ENCODE measurements at places on chromosomes 5 and 9. TPM values are rescaled to one million over a fixed set of nuclear protein-coding genes. Genes with fewer than 3 reads are reported as not detected.

The GABRA6 gene
- total RNA-seq: not detected

The IFNA13 gene
- not detected for total RNA-seq

The PFN3 gene
- not detected for total RNA-seq

The STK32A gene
- total RNA-seq: 29.5 TPM

The ELOVL7 gene
- 42.7 TPM for total RNA-seq

The TPPP gene
- 0.38 TPM for total RNA-seq

The TRAF1 gene
- total RNA-seq: 1.5 TPM

GRCh38 chr9:21078702-21079101 lies 960 bp upstream of the IFNB1 start:
- no peaks in the 10 kb centered on the region for H3K27me3 ChIP-seq
- no peak for DNase-seq
- H3K36me3 ChIP-seq: no peaks in the 10 kb centered on the region
- no peaks in the 10 kb centered on the region for H3K4me1 ChIP-seq

GRCh38 chr5:172716796-172717313 lies 54.1 kb downstream of the DUSP1 start:
- peak overlapping the region; percentile 40 for H3K27ac ChIP-seq
- peak; percentile 91 for DNase-seq
- H3K27me3 ChIP-seq: peaks cover 14% of the 10 kb centered on the region
- H3K36me3 ChIP-seq: peaks cover 6% of the 10 kb centered on the region
- H3K4me3 ChIP-seq: no peak overlapping the region

DNA sequence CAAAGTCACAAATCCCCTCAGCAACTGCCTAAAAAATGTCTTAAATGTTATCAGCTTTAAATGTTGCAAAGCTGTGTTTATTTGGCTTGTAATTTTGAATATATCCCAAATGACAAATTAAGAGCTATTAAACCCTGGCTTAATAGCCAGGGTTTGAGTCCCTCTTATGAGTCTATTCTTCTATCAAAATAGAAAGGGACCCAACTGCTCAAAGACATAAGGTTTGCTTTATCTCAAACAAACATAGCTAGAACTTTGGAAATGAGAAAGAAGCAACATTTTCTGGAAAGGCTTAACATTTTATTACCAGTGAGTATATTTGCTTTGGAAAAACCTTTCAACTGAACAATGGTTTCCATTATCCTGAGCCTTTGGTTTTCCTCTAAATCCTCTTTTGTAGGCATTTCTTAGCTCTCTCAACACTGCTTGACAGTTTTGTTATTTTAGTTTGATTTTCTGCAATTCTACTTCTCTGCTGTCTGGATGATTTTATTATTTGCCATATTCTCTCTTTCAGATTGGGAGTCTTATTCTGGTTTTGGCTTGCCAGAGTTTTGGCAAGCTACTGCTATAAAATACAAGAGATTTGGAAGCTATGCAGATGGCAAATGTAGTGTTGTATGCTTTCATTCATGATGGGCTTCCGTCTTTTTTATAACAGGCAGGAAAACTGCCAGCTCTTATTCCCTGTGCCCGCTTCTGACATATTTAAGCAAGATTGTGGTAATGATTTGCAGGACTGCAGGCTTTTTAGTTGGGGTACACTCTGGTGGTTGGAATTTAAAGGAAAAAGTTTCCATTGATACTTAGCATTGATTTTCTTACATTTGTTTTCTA lies 734.9 kb downstream of the DTWD2 start:
- H3K27me3 ChIP-seq: no peaks in the 10 kb centered on the region
- no peak for DNase-seq

DNA sequence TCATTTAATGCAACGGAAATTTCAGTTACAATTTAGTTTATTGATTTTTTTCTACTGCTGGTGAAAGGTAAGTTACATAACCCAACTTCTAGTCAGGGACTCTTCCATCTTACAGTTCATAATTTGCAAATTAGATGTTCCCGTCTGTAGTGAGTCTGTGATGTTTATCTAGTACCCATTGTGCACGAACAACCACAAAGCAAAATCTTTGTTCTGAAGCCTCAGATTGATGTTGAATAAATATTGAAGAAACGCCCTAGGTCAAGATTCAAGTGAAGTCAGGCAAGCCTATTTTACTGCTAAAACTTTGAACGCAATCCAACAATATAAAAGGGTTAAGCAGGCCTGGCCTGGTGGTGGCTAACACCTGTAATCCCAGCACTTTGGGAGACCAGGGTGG lies 43.1 kb downstream of the BASP1 start:
- H3K36me3 ChIP-seq: no peaks in the 10 kb centered on the region
- no peak for DNase-seq
- H3K27ac ChIP-seq: no peak overlapping the region
- peaks cover 57% of the 10 kb centered on the region for H3K27me3 ChIP-seq

GRCh38 chr9:81499021-81499454 lies 190.3 kb downstream of the TLE1 start:
- H3K27me3 ChIP-seq: no peaks in the 10 kb centered on the region
- H3K4me1 ChIP-seq: no peaks in the 10 kb centered on the region
- no peak overlapping the region for H3K27ac ChIP-seq

DNA sequence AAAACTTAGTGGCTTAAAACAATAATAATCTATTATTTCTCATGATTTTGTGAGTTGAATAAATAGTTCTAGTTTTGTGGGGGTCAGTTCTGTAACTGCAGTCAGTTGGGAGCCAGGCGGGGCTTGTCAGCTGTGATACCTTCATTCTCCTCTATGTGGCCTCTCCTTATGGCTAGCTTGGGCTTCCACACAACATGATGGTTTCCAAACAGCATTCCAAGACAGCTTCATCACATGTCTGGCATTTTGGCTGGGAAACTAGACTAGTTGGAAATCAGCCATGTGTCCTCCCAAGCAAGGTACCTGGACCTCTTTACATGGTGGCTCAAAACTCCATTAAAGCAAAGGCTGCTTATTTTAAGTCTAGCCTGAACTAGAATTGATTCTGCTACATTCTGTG lies 61.4 kb upstream of the RANBP3L start:
- no peak for DNase-seq
- no peaks in the 10 kb centered on the region for H3K4me1 ChIP-seq
- no peak overlapping the region for H3K27ac ChIP-seq
- no peak overlapping the region for H3K4me3 ChIP-seq

- DNase-seq: peak; percentile 41
- no peaks in the 10 kb centered on the region for H3K27me3 ChIP-seq
- peaks cover 73% of the 10 kb centered on the region for H3K36me3 ChIP-seq
- H3K27ac ChIP-seq: no peak overlapping the region
Measured at GRCh38 chr9:33921967-33922895, 105.3 kb downstream of the UBE2R2 start.

DNA sequence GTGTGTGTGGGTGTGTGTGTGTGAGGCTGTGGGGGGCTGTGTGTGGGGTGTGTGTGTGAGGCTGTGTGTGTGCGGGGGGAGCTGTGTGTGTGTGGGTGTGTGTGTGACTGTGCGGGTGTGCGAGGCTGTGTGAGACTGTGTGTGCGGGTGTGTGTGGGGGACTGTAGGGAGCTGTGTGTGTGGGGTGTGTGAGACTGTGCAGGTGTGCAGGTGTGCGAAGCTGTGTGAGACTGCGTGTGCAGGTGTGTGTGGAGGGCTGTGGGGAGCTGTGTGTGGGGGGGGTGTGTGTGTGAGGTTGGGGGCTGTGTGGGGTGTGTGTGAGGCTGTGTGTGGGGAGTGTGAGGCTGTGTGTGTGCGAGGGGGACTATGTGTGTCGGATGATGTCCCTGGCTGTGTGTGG lies 23.2 kb downstream of the AHRR start:
- H3K27ac ChIP-seq: no peak overlapping the region
- H3K4me1 ChIP-seq: peaks cover 9% of the 10 kb centered on the region
- peaks cover 7% of the 10 kb centered on the region for H3K36me3 ChIP-seq
- DNase-seq: no peak
- peaks cover 24% of the 10 kb centered on the region for H3K27me3 ChIP-seq

Measured in Calu3 (cell line).